Vagina (tissue), 2 donors: ENCODE measurements at places on chromosomes 12 and 14.

DNA sequence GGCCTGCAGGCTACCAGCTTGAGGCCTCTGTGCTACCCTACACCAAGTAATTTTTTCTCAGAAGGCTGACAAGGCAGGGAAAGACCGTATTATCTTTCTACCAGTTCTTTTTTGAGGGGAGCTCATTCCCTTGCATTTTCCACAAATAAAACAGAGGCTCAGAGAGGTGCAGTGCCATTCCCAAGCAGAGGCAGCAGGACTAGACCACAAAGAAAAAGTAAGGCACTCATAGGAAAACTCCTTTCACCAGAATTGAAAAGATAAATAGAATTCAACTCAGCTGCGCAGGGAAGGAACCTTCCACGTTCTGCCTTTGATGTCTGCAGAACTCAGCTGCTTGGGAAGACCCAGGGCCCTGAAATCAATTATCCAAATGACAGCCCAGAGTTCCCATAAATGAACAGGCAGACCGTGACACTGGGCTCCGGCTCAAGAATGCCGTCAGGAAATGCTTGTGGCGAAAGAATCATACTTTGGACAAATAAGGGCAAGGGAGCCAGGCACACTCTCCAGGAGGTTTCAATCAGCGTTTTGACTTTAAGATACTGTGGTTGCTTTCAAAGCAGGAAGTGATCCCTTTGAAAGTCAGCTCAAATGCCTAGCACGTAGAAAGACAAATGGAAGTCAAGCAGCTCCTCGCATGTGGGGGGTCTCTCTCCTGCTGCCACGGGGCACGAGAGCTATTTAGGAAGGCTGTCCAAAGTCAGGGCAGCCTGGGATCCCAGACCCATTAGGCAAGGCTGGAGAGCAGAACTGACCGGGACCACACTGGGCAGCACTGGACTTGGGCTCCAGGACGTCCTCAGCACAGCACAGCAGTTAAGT is 14.0 kb downstream of the KCTD10 start:
- DNase-seq, result no peak

GRCh38 chr12:46983393-46983793 is 96.0 kb upstream of the PCED1B start:
- no peak for DNase-seq

DNA sequence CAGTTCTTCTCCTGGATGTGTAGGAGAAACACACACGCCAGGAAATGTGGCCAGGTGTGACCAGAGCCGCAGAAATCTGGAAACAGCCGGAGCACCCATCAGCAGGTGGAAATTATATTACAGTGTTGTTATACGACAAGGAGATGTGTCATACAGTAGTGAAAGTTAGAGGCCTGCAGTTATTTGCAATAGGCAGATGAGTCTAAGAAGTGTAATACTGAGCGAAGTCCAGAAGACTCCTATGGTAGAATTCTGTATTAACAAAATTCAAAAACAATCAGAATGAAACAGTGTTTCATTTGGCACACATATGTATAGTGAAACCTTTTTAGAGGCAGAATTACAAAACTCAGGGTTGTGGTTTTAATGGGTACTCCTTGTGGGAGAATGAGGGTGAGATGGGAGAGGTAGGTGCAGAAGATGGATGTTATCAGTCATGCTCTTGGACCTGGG is 39.3 kb upstream of the AMN start:
- DNase-seq, result no peak

DNA sequence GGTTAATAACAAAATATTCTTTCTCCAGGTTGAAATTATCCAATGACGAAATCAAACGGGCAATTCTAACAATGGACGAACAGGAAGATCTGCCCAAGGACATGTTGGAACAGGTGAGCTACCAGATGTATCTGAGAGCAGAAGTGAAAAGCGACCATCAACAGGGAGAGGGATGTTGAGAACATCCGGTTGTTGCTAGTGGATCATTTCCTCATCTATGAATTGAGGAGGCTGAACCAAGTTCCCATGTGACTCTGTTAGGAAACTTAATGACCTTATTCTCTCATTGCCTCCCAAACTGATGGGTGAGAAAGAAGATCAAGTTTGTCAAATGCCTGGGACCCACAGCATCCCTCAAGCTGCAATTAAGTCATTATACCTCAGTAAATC is 117.7 kb downstream of the GPR135 start:
- DNase-seq, result no peak

GRCh38 chr12:89874146-89874545 is 165.5 kb upstream of the ATP2B1 start:
- no peak for DNase-seq

GRCh38 chr12:6730169-6730568 is 6.3 kb downstream of the COPS7A start:
- no peak for DNase-seq

GRCh38 chr12:66297080-66297479 is 5.2 kb upstream of the HELB start:
- DNase-seq, result no peak

DNA sequence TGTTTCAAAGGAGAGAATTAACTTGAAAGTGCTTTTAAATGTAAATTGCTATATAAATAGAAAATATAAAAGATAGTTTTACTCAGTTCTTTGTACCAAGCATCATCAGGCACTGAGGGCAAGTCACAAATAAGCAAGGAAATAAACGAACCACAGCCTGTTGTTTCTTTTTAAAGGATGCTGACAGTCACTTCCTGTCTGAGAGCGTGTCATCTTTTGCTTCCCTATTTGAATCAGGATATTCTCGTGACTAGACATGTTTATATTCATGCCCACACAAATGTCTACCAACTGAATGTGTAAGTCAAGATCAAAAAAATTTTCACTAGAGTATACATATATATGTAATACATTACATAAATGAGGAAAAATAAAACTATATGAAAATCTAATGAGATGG is 31.4 kb upstream of the SLC2A13 start:
- no peak for DNase-seq

GRCh38 chr14:65750906-65751305 is 338.4 kb downstream of the FUT8 start:
- no peak for DNase-seq

DNA sequence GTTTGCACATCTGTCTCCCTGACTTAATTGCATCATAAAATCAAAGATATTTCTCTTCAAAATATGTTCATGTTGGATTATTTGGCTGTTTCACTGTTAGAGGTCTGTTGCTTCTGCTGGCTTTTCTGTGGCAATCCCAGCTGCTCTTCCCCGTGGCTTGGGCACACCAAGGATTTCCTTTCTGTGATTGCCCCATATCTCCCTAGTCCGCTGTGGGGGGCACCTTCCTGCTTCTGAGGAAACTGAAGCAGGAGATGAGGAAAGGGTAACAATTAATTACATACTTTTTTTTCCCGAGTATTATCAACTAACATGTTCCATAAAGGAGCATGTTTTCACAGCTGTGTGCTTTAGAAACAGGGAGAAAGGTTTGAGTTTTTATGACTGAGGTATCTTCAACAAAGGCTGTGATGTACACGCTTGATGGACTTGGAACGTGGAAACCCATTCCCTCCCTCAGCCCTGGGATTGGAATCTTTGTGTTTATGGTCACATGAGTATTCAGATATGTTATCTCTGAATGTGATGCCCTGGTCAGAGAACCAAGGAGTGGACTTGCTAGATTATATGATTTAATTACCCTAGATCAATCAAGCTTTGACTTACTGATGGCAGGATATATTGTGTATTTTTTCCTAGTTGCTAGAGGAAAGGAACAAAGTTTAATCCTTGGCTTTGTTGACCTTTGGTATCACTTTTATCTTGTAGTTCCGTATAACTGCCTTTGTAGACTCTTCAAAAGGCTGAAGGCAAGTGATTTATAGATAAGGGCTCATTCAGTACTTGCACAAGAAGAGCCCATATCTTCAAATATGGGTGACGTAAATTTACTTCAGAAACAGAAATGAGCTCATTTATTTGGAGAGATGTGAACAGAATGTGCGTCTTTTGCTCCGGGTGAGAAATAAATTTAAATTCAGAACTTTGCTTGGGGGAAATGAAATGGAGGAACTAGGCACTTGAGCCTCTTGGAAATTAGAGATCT is 46.7 kb downstream of the BORCS5 start:
- DNase-seq, result no peak

- no peak for DNase-seq
These were observed 337.7 kb downstream of the TMEM121 start for GRCh38 chr14:105864116-105864515.

- no peak for DNase-seq
These were observed 378.0 kb upstream of the DDHD1 start for GRCh38 chr14:53531156-53531555.

- no peak for DNase-seq
These were observed 38.5 kb upstream of the RAB35 start for GRCh38 chr12:120155072-120155471.

GRCh38 chr14:63730659-63731058 is 2.8 kb upstream of the SGPP1 start:
- no peak for DNase-seq

- no peak for DNase-seq
These were observed 64.9 kb upstream of the PCED1B start for GRCh38 chr12:47014474-47014873.

GRCh38 chr12:106258935-106259334 is 11.1 kb upstream of the CKAP4 start:
- peak; percentile 27 for DNase-seq

GRCh38 chr12:71476513-71476912 is 36.9 kb downstream of the LGR5 start:
- DNase-seq, result no peak

DNA sequence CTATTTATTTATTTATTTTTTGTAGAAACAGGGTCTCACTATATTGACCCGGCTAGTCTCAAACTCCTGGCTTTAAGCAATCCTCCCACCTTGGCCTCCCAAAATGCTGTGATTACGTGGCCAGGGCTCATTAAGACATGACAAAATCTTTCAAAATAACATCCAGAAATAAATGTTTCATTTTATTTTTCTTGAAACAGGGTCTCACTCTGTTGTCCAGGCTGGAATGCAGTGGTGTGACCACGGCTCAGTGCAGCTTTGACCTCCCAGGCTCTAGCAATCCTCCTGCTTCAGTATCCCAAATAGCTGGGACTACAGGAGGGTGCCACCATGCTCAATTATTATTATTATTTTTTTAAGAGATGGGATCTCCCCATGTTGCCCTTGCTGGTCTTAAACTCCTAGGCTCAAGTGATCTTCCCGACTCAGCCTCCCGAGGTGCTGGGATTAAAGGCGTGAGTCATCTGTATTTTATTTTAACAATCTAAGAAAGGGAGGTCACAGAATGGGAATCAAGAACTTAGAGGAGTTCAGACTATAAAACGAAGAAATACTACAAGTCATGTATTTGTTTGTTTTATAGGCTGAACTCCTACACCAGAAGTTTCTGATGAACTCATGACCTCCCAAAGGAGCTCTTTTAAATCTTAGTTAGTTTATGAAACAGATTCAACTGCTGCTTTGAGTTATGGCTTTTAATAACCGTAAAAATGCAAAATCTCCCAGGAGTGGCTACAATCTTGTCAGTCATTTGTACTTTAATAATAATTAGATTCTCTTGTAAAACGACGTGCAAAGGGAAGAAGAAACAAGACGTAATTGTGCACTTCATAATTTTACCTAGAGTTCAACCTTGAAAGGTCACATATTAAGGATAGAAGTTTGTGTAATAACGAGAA is 2.1 kb upstream of the TMEM263 start:
- DNase-seq, result no peak

DNA sequence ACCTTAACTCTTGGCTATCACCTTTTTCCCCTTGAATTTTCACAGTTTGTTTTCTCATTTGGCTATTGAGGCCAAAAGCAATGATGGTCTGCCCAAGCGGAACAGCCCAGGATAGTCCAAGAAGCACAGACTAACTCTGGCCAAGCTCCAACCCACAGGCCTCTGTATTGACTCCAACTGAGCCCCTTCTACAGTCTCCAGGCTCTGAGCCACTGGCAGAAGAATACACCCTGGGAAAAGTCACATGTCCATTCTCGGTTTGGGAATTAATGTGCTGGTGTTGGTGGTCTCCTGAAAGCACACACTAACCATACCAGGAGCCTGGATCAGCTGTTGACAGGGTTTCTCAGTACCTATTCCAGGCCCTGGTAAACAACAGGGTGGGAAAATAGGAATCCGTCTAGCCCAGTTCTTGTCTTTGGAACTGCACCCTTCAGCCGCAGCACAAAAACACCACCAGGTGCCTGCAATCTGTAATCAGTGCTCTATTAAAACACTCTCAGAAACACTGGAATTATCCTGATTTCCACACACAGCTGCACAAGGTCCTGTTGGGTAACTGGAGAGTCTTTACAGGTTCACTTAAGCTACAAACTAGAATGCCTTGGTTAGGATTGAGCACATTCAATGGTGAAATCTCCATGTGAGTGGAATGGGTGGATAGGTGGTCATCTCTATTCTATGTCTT is 63.6 kb downstream of the STXBP6 start:
- DNase-seq, result no peak

DNA sequence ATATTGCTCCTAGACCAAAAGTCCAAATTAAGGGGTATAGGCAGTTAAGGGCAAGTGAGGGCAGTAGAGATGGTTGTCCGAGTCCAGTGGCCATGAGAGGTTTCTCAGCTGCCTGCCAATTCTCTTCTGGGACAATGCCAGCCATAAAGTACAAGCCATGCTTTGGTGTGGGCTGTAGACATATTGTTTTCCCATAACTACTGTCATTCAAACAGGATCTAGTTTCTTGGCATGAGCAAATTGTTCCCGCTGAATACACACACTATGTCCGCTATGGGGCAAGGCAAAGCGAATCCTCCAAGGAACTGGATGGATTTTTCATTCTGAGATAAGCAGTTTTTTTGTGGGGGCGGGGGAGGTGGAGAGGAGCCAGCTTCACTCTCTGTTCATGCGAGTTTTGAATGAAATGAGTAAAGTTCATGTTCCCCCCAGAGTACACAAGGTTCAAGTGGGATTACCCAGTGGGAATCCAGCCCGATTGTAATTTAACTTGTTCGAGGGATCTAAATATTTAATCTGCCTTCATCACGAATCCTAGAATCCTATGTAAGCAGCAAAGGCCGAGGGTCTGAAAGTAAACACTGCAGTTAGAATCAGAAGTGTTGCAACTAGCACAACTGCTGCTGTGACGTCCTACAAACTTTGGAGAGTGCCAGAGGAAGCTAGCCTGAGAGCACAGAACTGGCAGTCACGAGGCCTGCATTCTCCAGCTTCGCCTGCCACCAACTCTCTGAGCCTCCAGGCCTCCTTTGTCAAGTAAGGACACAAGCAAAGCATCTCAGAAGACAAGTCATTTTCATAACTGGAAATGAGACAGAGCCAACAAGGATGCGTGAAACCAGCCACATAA is 137.0 kb downstream of the CRADD start:
- DNase-seq, result no peak

DNA sequence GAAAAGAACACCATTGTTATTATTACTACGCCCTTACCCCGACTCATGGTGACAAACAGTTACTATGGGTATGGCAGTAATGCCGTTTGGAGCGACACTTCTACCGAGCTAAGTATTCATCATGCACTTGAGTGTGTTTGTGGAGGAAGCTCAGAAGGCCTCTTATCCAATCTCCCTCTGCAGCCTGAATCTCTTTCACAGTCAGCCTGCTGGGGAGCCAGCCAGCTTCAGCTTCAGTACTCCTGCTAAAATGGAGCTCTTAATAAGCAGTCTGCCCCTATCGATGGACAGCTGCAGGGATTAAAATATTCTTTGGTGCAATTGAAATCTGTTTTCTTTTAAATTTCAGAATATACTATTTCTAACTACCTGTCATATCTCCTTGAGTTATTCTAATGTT is 24.7 kb upstream of the ATP5MC2 start:
- no peak for DNase-seq

GRCh38 chr12:46265102-46265501 is 3.7 kb downstream of the SLC38A1 start:
- no peak for DNase-seq

- DNase-seq, result no peak
These were observed 17.5 kb downstream of the RASSF3 start for GRCh38 chr12:64627771-64628170.

- no peak for DNase-seq
These were observed 50.1 kb downstream of the SLC25A21 start for GRCh38 chr14:37122288-37122687.
